ENCODE measurements at places on chromosomes 11 and 22. TPM values are rescaled to one million over a fixed set of nuclear protein-coding genes. Genes with fewer than 3 reads are reported as not detected.
A peak's percentile ranks its signal among the peaks of the same experiment; 100 is the strongest.

DNA sequence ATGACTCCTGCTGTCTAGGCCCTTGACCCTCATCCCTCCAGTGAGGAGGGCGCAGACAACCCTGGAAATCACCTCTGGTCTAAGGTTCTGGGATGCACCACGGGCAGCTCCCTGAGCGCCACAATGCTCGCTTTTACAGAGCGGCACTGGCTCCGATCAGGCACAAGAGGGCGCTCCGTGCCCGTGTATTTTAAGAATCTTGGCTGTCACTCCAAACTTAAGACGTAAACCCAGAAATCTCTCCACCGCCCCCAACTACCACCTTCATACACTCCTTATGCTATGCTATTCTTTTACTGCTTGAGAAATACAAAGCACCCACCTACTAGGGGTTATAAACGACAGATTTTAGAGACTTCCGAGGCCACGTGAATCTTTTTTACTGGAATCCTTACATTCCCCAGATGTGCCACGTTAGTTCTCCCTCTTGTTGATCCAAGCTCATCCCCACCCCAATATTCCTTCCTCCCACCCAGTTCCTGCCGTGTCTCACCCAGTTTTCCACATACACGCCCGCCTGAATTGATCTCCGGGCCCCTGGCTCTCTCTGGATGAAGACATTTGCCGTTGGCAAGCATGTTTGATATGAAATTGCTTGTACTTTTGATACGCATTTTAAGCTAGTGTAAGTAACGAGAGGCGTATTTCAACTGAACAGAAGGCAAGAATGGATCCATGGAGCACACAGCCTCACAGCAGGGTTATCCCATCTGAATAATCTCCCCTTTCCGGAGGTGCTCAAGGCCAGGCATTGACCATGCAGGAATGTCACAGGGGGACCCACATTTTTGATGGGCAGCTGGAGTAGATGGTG, 453.5 kb downstream of the OPCML start:
- no peak for DNase-seq
- H3K36me3 ChIP-seq: no peaks in the 10 kb centered on the region
- no peak overlapping the region for H3K27ac ChIP-seq
- H3K27me3 ChIP-seq: peaks cover 29% of the 10 kb centered on the region
- H3K4me1 ChIP-seq: peaks cover 2% of the 10 kb centered on the region

GRCh38 chr11:67373648-67374570, 511 bp upstream of the CLCF1 start:
- peak; percentile 81 for DNase-seq
- H3K27ac ChIP-seq: peak overlapping the region; percentile 96
- peaks cover 53% of the 10 kb centered on the region for H3K4me1 ChIP-seq
- no peaks in the 10 kb centered on the region for H3K36me3 ChIP-seq

The BCO2 gene
- not detected for polyA plus RNA-seq

DNA sequence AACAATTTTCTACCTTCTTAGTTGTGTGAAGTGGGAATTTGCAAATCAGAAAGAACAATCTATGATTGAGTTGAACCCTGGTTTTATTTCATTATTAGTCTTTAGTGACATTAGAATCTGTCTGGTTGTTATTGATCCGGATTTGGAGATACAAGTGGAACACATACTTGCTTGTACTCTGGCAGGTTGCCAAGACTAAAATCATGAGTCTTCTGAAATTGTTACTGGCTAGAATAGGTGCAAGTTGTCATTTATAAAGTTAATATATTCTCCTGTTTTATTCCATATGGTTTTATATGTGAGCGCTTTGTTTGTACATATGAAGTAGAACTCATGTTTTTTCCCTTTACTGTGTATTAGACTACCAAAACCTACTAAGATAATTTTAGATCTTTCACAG, 23.0 kb downstream of the CCDC15 start:
- no peaks in the 10 kb centered on the region for H3K27me3 ChIP-seq
- no peak overlapping the region for H3K27ac ChIP-seq
- no peak for DNase-seq
- peaks cover 17% of the 10 kb centered on the region for H3K36me3 ChIP-seq
- no peaks in the 10 kb centered on the region for H3K4me1 ChIP-seq

GRCh38 chr11:128804481-128804880, 62.6 kb downstream of the KCNJ1 start:
- no peaks in the 10 kb centered on the region for H3K27me3 ChIP-seq
- peak overlapping the region; percentile 34 for H3K27ac ChIP-seq
- no peak for DNase-seq
- peaks cover 28% of the 10 kb centered on the region for H3K36me3 ChIP-seq
- peaks cover 37% of the 10 kb centered on the region for H3K4me1 ChIP-seq
- no peak overlapping the region for H3K4me3 ChIP-seq

- peaks cover 5% of the 10 kb centered on the region for H3K4me1 ChIP-seq
- DNase-seq: no peak
Measured at GRCh38 chr11:36567694-36568093, at the start of gene RAG1. TSS of gene RAG1 (plus strand) at chr11:36568007. CDS start at chr11:36573305, 5,298 bp downstream.

The LAYN gene
- not detected for polyA plus RNA-seq

DNA sequence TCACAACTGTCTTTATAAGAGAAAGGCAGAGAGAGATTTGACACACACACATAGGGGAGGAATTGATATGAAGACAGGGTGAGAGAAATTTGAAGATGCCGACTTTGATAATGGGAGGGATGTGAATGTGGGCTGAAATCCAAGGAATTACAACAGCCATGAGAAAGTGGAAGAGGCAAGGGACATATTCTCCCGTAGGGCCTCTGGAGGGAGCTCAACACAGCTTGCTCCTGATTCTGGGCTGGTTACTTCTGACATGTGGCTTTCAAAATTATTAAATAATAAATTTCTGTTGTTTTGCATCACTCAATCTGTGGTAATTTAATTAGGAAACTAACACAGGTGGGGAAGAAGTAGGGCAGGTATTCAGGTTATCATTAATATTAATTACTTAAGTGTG, 282.9 kb downstream of the LUZP2 start:
- H3K4me1 ChIP-seq: no peaks in the 10 kb centered on the region
- DNase-seq: no peak
- no peak overlapping the region for H3K27ac ChIP-seq
- no peaks in the 10 kb centered on the region for H3K27me3 ChIP-seq
- H3K36me3 ChIP-seq: no peaks in the 10 kb centered on the region
